ENCODE measurements at places on chromosomes 11 and 22.

DNA sequence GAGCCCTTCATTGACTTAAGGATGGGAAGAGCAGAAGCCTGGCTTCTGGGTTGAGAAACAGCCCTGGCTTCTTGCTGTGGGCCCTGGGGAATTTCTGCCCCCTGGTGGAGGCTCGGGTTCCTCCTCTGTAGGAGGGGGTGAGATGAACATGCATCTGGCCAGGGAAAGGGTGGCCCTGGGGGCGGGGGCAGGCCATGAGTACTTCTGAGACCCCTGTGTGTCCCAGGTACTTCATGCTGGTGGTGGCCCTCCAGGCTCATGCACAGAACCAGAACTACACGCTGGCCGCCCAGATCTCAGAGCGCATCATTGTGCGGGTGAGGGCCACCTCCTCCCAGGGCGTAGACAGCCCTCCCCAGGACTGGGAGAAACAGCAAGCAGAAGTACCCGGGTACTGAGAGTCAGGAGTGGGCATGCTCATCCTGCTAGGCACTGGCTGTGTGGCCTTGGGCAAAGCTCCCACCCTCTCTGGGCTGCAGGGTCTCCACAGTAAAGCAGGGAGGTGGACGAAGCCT lies 15.8 kb downstream of the TMEM258 start:
- peak; percentile 31 for DNase-seq

- peak; percentile 84 for DNase-seq
Observed at GRCh38 chr11:128483211-128483788, 104.1 kb downstream of the ETS1 start.

DNA sequence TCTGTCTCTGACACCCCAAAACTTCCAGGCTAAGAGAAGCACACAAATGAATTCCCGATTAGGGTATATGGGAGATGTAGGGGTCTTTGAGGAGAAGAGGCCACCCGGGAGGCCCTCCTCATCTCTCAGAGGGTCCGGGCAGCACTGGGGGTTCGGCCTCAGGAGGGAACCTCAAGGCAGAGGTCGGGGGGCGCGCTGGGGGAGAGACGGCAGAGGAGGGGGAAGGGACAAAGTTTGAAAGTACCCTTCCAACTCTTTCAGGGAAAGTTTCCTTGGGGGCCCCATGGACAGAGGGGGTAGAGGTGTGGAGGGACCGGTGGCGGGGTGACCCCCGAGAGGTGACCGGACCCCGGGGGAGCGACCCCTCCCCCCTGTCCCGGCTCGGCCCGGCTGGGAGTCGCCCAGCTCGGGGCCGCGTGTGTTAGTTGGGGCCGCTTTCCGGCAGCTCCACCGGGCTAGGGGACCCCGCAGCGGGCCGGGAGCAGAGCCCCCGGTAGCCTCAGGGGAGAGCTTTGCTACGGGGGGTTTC lies 3.3 kb upstream of the GCAT start:
- DNase-seq, result no peak

- no peak for DNase-seq
Observed at GRCh38 chr22:42013385-42013784, 14.8 kb downstream of the WBP2NL start.

DNA sequence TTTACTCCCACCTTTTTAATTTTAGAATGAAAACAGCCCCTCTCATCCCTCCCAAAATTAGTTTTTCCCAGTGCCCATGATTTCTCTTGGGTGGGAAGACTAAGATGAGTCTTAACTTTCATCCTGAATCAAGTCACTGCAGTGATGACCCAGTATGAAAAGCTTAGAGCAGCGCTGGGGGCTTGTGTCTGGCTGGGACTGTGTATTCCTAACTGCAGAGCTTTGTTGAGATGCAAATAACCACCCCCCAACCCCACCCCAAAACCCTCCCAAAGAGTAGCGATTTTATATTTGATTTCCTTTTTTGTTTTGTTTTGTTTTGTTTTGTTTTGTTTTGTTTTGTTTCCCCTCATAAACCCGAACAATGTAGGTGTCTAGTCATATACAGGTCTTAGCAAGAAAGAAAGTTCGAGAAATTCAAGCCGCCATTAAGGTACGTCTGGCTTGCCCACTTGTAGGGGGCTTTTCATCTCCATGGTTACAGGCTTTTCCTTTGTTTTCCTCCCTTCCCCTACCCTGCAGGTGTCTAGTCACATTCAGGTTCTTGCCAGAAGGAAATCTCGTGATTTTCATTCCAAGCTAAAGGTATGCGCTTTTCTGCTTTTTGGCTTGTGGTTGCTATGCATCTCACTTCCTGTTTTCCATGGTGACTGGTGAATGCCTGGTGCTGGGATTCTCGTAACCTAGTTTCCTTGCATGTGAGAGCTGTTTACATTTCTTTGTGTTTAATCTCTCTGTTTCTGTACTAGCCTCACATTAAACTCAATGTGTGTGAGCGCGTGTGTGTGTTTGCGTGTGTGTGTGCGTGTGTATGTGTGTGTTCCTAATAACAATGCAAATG lies 144.6 kb upstream of the RASSF10 start:
- no peak for DNase-seq

DNA sequence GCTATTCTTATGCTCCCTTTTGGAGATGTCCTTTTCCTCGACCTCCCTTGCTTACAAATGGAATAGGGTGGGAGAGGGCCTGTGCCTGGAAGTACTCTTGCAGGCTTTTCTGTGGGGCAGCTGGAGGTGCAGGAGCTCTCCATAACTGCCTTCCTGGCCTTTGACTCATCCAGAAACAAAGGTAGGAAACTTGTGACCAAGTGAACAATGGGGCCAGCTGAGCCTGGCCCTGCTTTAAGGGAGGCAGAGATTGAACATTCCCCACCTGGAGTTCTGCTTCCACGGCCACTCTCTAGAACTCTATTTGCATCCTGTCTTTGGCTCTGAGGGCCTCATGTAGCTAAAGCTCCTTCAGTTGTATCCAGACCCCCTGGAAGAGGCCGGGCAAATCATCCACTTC lies 5.1 kb upstream of the LYVE1 start:
- DNase-seq, result no peak
